ENCODE measurements at places on chromosomes 1 and 21.

DNA sequence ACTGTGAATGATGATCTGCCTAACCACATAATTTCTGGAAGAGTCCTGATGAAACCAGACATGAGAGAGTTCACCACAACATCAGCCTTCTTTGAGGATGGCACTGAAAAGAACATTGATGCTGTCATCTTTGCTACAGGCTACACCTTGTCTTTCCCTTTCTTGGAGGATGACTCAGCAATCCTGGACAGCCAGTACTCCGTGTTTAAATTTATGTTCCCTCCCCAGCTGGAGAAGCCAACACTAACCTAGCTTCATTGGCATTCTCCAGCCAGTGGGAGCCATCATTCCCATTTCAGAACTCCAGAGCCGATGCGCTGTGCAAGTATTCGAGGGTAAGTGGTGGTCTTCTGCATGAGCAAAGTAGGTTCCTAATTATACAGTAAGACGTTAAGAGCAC lies 164.1 kb upstream of the POGK start:
- no peak for DNase-seq

DNA sequence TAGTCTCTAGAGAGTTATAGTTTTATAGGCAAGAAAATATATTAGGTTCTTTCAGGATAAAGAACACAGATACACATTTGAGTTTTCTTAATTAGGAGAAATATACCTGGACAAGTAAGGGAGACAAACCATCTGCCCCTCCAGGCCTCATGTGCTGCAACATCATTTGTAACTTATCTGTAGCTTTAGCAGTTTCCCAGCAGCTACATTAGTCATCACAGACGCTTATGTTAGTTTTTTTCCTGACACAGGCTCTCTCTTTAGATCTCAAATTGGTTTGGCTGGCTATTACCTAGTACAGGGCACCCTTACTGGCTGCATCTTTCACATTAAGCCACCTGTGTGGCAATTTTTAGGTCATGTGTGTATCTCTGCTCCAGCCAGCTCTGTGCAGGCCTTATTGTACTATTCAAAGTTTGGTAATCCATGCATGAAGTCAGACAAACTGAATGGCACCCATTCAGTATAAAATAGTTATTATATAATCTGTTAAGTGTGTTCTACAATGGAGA lies 25.9 kb downstream of the GNPAT start:
- no peak for DNase-seq

GRCh38 chr1:93810316-93810715 lies 68.7 kb downstream of the DNTTIP2 start:
- no peak for DNase-seq

DNA sequence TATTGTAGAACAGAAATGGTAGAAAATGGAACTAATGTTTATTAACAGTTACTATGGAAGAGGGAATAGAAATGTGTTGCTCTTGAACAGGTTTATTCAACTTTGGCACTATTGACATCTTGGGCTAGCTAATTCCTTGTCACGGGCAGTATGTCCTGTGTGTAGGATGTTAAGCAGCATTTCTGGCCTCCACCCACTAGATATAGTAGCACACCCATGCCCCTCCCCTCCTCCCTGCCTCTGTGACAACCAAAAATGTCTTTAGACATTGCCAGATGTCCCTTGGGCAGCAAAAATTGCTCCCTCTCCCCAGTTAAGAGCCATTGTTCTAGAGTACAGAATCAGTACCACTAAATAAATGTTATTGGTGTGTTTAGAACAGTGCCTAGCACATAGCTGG lies 91.4 kb upstream of the TPTE start:
- no peak for DNase-seq
